ENCODE measurements at places on chromosomes 7 and 10. TPM values are rescaled to one million over a fixed set of nuclear protein-coding genes. Genes with fewer than 3 reads are reported as not detected.

DNA sequence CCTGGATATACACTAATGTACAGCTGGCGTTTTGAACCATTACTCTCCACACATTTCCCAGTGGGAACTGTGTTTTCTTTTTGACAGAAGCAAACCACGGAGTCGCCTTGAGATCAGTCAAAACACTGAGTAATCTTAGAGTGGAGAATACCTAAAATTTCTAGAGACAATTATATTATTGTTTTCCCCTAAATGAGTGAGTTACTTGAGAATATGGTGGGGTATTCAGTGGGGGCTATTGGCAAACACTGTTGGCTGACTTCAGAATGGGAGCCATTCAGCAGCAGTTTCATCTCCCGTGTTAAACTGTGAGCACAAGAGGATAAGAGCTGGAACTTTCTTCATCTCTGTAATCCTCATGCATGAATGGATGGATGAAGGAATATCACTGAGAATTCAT, 6.2 kb downstream of the IL2RA start:
- DNase-seq: no peak

DNA sequence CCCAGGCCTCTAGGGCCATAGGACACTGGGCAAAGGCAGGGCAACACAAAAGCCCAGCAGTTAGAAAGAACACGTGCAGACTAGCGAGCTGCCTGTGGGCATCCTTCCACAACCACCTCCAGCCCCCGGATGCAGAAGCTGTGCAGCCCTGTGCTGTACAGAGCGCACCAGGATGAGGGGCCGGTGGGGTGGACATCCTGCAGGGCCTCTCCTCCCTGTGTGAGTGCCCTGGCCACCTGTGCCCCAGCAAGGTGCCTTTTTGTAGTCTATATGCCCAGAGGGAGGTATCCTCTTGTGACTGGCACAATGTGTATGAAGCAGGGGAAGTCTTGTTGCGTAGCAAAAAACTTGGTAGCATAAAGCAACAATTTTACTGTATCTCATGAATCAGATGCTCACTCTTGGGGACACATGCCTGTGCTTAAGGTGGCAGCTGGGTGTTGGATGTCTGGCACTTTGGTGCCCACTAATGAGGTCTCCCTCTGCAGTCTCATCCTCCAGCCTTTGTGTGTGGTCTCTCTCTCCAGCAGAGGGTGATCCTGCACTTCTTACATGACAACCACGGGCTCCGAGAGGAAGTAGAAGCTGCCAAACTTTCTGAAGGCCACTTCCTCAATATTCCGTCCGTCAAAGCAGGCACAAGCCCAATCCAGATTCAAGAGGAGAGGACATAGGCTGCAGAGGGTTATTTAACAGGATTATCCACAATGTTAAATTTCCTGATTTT, 8.7 kb downstream of the NCAPG2 start:
- peak; percentile 83 for DNase-seq

GRCh38 chr7:43904533-43905208, 1.7 kb downstream of the URGCP start:
- no peak for DNase-seq

DNA sequence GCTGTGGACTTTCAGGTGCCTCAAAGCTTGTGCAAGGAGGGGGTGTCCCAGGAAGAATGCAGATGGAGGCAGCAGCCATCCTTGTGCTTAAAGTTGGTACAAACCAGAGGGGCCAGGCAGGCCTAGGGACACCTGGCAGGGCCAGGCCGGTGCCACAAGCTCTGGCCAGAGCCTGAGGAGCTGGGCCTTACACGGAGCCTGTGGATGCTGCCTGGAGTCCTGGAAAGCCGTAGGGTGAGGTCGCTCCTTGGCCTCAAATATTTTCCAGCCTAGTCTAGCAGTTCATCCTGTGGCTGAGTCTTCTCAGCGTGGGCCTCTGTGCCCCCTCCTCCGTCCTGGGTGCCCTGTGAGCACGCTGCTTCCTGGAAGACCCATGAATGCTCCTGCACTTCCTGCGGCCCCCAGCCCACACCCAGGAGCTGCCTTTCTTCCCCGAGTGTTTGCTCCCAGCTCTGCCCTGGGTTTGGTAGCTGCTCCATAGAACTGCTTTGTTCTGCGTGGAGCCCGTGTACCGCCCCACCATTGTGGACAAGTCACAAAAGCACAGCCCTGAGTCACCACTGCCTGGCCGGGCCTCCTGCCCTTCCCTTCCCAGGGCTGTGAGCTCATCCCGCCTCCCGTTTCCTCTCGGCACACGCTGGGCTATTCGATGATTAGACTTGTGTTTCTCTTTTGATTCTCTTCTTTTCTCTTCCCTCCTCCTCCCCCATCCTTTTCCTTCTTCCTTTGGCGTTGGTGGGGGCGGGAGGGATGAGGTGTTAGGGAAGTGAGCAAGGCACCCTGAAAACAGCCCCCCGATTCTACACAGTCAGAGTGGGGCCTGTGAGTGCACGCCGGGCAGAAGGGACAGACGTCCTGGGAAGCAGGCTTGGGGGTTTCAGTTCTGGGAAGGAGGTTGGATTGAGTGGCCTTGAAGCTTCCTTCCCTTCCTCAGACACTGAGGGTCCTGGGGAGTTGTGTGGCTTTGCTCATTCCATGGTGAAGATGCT, 73.2 kb upstream of the SHH start:
- no peak for DNase-seq

DNA sequence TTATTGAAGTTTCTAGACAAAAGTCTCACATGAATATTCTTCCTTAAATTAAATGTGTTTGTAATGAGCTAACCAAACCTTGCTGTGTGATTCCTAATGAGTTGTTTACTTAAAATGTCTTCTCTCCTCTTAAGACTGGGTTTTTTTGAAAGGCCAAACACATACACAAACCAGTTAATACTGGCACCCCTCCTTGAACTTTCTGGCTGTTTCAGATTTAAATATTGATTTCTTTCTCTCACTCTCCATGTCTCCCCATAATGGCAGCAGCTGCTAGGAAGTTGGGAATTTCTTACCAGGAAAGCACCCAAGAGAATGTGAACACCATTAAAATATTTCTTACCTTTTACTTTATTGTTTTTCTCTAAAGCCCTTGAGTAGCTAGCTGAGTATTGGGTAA, 11.4 kb upstream of the PTN start:
- DNase-seq: no peak

GRCh38 chr7:146728611-146729010, 612.0 kb downstream of the CNTNAP2 start:
- DNase-seq: no peak

- no peak for DNase-seq
These were observed 54.8 kb downstream of the DPY19L1 start for GRCh38 chr7:34982371-34983019.

Gene EMX2
- not detected for total RNA-seq

DNA sequence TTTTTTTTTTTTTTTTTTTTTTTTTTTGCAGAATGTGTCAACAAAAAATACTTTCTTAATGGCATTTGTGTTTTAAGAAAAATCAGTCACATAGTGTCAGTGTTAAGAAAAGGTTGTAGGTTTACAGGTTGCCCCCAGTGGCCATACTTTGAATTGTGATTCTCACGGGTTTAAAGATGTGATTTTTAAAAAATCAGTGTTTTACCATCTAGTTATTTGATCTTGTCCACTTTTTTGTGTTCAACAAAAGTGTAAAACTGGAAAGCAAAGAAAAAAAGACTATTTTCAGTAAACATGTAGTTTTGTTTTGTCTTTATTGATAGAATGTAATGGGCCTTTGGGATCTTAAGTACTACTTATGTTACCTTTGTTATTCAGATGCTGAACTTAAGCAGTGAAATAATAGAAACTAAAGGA, 25.7 kb downstream of the SUV39H2 start:
- peak; percentile 40 for DNase-seq

Gene MMD2
- not detected for total RNA-seq

DNA sequence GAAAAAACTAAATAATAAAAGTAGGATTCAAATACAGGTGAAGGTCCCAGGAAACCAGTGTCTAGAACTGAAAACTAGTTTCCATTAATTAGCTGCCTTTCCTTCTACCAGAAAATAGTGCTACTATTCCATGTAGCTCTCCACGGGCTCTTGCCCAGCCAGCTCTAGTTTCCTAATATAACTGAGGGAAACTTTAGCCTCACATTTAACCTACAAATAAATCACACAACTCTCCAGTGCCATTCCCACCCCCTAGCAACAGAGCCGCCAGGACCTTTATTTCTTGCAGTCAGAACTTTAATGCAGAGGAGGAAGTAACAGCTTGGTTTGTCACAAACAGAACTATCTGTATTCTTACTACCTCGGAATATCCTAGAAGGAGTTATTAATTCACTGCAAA, 10.3 kb downstream of the TOMM7 start:
- DNase-seq: no peak

GRCh38 chr10:69361303-69361614, 55.5 kb downstream of the TACR2 start:
- DNase-seq: no peak

Gene CNOT4
- total RNA-seq: 52.1 TPM

DNA sequence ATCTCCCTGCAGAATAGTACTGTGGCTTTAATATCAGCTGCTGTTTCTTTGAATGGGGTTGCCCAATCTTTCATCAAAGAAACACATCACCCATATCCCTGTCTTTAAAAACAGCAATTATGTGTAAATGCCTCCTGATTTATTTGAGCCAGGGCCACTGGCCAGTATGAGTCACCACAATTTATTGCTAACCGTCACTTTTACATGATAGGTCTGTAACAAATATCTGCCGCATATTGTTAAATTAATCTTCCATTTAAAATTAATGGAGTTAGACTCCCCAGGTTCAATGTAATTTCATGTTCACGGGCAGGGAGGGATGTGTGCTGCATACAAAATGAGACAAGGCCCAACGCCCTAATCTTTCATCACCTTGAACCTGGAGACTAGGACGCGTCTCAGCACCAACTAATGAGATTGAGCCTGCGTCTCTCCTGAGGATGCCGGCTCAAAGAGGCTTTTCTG, 673.4 kb downstream of the AUTS2 start:
- no peak for DNase-seq

Gene ZRANB1
- total RNA-seq: 28.0 TPM

DNA sequence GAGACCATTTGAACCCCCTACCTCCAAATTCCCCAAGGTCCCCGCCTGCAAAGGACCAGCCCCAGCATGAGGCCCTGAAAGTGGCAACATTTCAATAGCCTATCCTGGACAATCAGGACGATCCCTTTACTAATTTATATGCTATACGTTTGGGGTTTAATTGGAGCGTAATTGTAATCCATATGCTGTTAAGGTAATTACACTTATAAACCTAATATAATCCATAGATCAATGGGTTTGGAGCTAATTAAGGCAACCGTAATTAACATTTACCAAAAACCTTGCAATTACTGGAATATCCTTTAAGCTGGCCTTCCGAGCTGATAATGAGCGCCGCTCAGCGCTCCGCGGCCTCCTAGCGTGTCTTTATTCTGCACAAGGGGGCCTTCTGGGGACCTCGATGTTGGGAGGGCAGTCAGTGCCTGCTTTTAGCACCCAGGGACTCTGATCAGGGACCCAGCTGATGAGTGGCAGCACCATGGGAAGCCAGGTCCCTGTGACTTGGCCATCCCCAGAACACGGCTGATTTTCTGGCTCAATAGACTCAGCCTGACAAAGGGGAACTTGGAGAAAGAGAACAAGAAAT, 91.2 kb downstream of the LHPP start:
- no peak for DNase-seq

- no peak for DNase-seq
These were observed 164.7 kb downstream of the C1GALT1 start for GRCh38 chr7:7347045-7347444.
